Fibroblast of lung (primary cell): ENCODE measurements at places on chromosomes 7 and 10.

GRCh38 chr10:1448252-1448930 is 288.9 kb downstream of the ADARB2 start:
- no peak for DNase-seq

DNA sequence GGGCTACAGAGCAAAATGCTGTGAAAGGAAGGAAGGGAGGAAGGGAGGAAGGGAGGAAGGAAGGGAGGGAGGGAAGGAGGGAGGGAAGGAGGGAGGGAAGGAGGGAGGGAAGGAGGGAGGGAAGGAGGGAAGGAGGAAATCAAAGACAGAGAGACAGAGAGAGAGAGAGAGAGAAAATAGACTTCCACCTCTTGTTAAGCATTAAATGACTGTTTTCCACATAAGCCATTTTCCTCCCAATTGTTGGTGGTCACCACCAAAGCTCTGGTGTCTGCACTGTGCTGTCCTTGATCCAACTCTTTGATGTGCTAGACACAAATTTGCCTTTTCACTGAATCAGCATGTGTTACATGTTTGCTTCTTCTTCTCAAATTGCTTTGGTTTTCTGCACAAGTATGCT is 90.7 kb upstream of the INHBA start:
- DNase-seq, result no peak

DNA sequence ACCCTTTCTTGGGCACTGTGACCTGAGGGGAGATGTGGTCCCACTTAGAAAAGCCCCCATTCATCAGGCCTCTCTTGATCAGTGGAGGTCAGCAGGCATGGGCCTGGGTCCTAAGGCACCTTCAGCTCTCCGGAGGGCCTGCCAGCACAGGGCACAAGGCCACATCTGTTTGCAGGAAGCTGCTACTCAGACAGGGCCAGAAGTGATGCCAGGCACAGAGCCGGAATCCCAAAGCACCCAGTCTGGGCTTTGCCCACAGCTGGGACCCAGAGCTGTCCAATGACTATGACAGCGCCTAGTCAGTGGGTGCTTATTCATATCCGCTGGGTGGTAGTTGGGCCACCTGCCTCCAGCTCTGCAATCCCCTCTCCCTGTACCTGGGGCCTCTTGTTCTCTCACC is 63.2 kb upstream of the ELN start:
- no peak for DNase-seq

DNA sequence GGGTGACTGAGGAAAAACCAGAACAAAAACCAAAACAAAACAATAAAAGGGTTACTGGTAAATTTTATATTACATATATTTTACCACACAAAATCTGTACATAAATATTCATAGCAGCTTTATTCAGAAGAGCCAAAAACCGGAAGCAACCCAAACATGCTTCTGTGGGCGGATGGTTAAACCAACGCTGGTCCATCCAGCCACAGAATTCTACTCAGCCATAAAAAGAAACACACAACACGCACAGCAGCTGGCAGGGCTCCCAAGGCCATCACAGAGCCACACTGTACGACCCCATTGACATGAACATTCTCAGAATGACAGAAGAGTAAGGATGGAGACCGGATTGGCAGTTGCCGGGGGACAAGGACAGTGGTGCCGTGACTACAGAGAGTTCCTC is 83.6 kb downstream of the PROSER2 start:
- DNase-seq, result no peak

- DNase-seq, result no peak
Observed at GRCh38 chr10:22386503-22386902, 41.2 kb downstream of the SPAG6 start.

GRCh38 chr10:53579773-53580172 is 807.2 kb upstream of the MBL2 start:
- DNase-seq, result no peak

DNA sequence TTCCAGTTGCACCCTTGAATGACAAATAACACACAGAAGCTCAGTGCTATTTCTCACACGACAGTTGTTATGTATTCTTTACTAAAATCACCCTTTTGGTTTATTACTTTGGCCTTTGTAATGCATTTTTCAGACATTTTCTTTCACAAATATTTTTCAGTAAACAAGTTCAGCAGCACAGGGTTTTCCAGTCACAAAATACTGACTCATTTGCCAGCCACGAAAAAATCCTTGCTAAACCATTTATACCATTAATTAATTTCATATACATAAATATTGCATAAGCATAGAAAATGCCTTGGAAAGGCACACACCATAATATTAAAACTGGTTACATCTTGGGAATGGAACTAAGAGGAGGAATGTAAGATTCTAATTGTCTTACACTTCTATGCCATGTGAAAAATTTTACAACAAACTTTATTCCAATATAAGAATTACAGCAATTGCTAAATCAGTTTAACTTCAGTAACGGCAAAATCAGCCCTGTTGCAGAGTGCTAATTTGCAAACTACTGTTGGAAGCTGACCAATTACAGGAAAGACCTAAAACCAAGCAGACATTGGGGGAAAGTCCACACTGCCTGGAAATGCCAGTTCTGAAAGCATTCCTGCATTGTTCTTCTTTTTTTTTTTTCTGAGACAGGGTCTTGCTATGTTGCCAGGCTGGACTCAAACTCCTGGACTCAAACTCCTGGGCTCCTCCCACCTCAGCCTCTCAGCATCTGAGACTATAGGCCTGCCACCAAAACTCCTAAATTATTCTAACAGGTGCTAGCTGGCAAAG is 31.6 kb upstream of the PBLD start:
- DNase-seq, result no peak

DNA sequence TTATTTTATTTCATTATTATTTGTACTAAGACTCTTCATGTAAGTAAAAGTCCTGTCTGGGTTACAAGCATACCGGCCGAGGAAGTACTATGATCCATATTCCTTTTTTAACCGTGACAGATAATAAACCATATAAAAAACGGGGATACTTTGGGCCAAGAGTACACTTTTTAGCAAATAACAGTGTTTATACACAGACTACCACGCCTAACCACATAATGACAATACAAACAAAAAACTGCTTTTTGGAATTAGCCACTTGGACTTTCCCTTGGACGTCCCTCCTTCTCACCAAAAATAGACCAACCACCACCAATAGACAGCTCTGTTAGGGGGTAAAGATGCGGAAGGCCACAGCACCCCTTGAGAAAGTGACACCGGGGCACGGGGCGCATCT is 800 bp downstream of the MINDY3 start:
- DNase-seq, result no peak

GRCh38 chr7:74455928-74456327 is 2.2 kb downstream of the GTF2IRD1 start:
- DNase-seq, result peak; percentile 50

DNA sequence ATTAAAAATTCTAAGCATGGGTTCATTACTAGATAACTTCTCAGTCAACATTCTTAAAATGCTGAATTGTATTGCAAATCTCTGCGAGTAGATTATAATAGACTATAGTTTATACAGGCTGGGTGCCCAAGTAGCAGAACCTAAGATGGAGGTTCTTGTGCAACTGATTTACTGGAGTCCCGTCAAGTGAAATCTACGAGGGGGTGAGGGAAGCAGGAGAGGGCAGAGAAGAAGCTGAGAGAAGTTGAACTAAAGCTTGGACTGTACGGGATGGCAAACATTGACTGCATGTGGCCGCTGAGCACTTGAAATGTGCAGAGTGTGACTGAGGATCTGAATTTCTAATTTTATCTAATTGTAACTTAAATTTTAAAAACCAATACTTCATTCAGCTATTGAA is 124.5 kb downstream of the CTNNA3 start:
- no peak for DNase-seq

GRCh38 chr7:130649004-130649790 is 19.4 kb downstream of the COPG2 start:
- peak; percentile 91 for DNase-seq

DNA sequence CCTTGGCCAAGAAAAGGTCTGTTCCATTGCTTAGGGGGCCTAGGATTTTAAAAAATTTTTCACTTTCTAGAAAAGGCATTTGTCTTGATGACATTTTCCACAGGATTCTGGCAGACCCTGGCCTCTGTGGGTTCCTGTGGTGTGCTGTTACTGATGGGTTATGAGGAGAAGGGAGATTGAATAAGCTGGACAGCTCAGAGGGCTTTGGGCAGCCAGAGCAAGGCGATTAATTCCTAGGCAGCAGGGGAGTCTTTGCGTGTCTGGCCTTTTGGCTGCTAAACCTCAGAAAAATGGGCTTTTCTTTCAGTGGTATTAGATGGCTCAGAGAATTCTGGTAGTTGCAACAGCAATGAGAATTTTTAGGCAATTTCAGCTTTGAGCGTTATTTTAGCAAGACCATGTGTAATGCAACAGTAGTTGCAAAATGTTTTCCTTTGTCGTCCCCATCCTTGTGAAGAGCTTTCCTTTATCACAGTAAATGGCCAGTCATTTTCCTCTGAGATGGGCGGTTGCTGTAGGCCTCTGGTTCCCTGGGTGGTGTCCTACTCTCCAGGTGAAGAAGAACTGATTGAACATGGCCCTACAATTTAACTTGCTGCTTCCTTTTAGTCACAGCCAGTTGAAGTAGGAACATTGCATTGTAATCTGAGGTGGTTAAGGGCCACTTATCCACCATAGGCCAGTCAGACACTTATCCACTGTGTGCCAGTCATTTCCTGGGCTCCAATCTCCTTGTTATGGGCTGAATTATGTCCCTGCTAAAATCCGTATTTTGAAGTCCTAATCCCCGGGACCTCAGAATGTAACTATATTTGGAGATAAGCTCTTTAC is 43.2 kb downstream of the SH2D4B start:
- DNase-seq, result no peak

DNA sequence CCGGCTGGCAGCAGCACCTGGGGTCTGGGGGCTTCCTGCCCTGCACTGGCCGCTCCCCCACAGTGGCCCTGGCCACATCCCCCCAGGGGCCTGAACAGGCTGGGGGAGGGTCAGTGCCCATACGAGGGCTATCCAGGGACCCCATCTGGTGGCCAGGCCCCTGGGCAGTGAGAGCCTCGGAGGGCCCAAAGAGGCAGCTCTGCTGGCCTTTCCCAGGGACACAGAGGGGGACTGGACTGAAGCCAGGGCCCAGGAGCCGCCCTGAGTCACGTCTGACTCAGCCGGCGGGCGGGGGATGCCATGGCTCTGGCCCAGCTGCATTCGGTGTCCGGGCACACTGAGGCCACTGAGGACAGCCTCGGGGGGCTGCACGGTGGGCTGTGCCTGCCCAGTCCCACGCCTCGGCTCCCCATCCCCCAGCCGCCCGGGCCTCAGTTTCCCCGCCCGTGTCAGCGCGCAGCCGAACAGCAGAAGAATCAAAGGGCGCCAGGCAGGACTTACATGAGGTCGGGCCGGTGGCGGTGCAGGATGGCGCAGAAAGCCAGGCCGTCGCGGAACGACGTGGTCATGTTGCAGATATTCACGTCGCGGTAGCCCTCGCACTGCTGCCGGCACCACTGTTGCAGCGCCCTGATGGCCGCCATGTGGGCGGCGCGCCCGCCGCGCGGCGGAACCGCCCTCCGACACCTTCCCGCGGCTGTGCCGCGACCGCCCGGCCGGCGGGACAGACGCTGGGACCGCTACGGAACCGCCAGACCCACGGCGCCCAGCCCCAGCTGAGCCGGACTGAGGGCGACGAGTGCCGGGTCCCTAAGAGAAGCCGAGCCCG is at the start of gene MICALL2:
Gene MICALL2 (minus strand): TSS at position 788 of the 829 bp plus-strand sequence. CDS start 144 bp downstream, at position 644.
- DNase-seq, result peak; percentile 85

- no peak for DNase-seq
Observed at GRCh38 chr7:135178364-135178763, 7.9 kb upstream of the CYREN start.

DNA sequence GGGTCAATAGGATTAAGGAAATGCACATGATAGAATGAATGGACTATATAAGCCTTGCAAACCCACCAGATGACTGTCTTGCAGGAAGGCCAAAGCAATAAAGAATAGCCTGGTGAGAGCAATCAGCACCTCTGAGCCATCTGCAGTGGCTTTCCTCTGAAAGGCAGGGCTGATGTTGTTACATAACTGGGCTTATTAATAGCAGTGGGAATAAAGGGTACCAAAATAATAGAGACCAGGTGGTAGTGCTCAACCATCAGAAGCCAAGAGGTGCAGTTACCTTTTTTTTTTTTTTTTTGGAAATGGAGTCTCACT is 16.8 kb upstream of the VPS26A start:
- DNase-seq, result no peak
